NCI-H1105 (cell line): ENCODE measurements at places on chromosomes 2 and 18.

- DNase-seq = no peak
Observed at GRCh38 chr2:11074246-11074820, 80.9 kb upstream of the SLC66A3 start.

DNA sequence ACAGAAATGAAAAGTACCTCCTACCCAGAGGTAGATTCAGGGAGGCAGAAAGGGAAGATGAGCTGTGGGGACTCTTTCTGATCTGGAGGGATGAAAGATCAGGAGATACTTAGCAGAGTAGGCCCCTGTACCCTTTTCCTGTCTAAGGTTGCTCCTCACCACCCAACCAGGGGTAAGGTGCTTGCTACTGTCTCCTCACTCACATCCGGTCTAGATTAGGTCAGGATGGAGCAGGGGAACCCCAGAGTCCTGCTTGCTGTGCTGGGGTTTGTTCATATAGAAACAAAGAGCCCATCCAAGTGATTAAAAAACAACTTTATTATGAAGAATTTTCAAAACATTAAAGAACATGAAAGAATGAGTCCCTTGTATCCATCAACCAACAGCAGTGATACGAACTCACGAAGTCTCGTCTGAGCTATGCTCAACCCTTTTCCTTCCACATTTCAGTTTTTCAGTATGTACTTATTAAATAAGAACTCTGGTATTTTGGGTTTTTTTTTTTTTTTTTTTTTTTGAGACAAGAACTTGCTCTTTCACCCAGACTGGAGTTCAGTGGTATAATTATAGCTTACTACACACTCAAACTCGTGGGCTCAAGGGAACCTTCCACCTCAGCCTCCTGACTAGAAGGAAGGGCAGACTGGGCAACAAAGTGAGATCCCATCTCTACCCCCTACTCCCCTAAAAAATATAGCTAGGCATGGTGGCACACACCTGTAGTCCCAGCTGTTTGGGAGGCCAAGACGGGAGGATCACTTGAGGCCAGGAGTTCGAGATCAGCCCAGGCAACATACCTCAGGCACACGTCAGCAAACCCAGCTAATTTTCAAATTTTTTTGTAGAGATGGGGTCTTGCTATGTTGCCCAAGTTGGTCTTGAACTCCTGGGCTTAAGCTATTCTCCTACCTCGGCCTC lies 28.5 kb upstream of the MCFD2 start:
- no peak for DNase-seq

GRCh38 chr2:151388011-151388410 lies 21.7 kb upstream of the RIF1 start:
- DNase-seq = no peak

- no peak for DNase-seq
Observed at GRCh38 chr2:180778291-180778690, 202.1 kb upstream of the UBE2E3 start.

DNA sequence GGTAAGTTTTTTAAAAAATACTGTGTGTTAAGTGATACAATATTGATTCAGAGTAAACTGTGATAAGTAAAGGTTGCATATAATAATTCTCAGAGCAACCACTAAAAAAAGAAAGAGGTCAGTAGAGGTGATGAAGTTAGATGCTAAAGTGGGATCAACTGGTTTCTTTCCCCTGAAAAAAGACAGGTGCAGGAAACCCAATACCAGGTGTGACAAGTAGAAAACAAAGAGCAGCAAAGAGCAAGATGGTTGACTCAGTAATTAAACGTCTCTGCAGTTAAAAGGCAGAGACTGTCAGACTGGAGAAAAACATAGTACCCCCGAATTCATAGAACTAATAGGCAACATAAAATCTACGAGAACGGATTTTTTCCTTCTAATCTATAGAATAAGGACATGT lies 128.3 kb downstream of the ATP9B start:
- peak; percentile 68 for DNase-seq

- no peak for DNase-seq
Observed at GRCh38 chr2:235358981-235359471, 134.8 kb upstream of the AGAP1 start.

GRCh38 chr2:196079052-196079451 lies 10.4 kb upstream of the DNAH7 start:
- DNase-seq = no peak

- DNase-seq = no peak
Observed at GRCh38 chr2:177921726-177922125, 150.9 kb downstream of the PDE11A start.

DNA sequence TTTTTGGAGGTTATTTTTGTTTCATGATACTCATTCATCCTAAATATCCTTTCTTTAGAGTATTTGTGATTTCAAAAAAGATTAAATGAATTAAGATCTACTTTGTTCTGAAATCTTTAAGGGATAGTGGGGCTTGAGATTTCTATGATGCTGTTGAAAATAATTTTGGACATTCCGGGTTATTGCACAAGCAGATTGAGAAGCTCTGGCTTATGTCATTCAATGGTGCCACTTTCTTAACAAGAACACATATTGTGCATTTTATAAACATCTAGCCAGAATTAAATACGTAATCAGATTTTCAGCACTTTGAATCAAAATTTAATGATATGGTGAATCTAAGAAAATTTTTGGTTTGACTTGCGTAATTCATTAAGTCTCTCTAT lies 207.7 kb upstream of the COL3A1 start:
- DNase-seq = no peak

GRCh38 chr2:136191041-136191440 lies 73.1 kb upstream of the CXCR4 start:
- no peak for DNase-seq

DNA sequence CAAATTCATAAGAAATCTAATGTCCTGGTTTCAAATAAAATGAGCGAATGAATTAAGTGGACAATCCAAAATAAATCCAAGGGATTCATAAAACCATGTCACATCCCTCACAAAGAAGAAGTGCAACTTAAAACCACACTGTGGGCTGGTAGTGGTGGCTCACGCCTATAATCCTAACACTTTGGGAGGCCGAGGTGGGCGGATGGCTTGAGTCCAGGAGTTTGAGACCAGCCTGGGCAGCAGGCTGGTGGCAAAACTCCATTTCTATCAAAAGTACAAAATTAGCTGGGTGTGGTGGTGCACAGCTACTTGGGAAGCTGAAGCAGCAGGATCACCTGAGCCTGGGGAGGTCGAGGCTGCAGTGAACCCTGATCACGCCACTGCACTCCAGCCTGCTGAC lies 25.4 kb downstream of the FAM98A start:
- no peak for DNase-seq

- DNase-seq = no peak
Observed at GRCh38 chr2:1602278-1603010, 141.9 kb downstream of the PXDN start.

GRCh38 chr2:187272255-187272654 lies 175.8 kb downstream of the CALCRL start:
- no peak for DNase-seq

DNA sequence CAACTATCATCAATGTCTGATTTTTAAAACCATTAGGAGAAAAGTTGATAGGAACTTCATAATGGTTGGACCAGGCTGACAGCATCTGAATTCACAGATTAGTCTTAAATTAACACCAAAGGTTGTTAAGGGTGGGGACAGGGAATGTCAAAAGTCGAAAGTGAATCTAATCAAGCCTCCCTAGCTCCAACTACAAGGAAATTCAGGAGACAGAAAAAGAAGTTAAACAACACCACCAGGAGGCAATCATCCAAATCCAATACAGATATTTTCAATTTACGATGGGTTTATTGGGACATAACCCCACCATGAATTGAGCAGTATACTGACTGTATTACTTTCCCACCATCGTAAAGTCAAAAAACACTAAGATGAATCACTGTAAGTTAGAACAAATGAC lies 32.8 kb downstream of the ATF2 start:
- no peak for DNase-seq
